ENCODE measurements at places on chromosomes 2 and 18.

DNA sequence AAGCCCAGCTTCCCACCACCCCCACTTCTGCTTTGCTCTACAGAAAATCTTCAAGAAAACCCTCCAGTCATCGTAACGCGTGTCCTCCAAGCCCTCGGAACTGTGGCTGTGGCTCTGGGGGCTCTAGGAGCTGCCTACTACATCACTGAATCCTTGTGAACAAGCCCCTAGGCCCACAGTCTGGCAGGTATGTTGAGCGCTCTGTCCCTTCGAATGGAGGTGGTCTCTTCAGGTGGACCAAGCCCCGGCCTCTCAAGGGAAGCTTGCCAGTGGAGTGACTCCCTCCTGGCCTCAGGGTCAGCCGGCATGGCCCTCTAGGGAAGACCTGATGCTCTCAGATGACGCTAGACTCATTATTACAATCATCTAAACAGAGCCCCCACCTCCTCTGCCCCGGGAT is 6.7 kb downstream of the SPATA3 start:
- no peak for DNase-seq

DNA sequence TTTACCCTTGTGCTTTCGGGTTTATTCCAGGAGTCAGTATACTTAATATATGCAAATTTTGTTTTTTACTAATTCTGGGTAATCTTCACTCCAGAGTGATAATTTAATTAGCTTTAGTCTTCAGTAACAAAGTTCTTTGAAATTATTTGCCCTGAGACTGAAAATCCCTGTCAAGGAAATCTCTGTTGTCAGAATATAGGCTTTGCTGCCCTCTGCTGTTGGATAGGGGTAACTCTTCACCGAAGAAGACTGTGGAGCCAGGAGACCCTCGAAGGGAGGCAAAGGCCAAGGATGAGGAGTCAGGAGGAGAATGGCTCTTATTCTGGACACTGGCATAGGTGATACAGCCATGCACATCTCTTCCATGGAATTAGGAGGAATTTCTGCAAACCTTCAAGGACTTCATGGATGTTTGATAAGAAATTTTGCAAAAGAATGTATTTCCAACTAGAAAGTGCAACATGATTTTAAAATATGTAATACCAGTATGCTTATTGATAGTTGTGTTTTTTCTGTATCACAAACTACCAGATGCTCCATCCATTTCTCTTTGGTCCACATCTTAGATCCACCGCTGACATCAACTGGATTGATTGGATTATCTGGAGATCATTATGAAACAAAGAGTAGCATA is 182.3 kb downstream of the RDH14 start:
- DNase-seq: peak; percentile 21

- DNase-seq: peak; percentile 66
These were observed 129.1 kb upstream of the SMAD2 start for GRCh38 chr18:48059455-48060010.

GRCh38 chr2:75462721-75463120 is 98.0 kb downstream of the EVA1A start:
- peak; percentile 27 for DNase-seq

DNA sequence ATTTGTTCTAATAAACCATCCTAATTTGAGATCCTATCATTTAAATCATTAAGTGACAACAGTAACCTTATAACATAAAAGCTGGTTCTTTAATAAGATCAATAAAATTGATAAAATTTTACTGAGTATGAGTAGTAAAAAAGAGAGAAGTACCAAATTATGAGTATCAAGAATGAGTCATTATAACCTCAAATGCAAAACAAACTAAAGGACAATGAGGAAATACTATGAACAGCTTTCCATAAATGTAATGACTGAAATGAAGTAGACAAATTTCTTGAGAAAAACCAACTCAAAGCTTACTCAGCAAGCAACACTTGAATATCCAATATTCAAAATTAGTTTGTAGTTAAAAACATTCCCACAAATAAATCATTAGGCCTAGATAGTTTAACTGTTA is 433.0 kb downstream of the ZEB2 start:
- no peak for DNase-seq

- no peak for DNase-seq
These were observed 94.6 kb downstream of the PTGR3 start for GRCh38 chr18:75114231-75114764.

DNA sequence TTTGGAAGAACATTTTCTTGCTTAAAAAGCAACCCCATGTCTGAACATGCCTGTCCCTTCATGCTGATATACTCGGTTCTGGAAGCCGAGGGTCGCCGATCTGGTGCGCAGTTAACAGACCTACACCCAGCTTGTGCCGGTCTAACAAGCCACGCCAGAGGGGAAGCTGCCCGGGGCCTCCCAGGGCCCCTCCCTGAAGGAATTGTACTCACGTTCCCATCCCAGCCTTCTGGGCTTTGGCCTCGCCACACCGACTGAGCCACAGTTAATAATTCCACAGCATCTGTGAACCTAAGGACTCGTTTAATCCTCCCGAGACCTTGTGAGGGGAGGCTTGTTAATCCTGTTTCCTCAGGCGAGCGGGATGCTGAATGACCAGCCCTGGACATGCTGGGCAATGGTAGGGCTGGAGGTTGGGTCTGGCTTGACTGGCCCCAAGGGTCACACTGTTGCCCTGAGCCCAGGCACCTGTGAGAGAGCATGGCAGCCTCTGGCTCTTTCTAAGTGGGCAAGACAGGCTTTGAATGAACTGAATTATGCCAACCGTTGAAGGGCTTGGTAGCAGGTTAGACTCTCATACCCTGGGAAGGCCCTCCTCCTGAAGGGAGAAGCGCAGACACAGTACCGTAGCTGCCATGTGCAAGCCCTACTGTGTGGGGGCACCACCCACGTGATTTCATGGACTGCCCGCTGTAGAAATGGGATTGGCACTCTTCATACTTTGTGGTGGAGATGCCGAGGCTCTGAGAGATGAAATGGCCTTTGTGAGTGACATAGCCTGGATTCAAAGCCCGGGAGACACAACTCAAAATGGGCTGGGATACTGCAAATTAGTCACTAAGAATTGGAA is 27.9 kb upstream of the ODC1 start:
- DNase-seq: no peak

DNA sequence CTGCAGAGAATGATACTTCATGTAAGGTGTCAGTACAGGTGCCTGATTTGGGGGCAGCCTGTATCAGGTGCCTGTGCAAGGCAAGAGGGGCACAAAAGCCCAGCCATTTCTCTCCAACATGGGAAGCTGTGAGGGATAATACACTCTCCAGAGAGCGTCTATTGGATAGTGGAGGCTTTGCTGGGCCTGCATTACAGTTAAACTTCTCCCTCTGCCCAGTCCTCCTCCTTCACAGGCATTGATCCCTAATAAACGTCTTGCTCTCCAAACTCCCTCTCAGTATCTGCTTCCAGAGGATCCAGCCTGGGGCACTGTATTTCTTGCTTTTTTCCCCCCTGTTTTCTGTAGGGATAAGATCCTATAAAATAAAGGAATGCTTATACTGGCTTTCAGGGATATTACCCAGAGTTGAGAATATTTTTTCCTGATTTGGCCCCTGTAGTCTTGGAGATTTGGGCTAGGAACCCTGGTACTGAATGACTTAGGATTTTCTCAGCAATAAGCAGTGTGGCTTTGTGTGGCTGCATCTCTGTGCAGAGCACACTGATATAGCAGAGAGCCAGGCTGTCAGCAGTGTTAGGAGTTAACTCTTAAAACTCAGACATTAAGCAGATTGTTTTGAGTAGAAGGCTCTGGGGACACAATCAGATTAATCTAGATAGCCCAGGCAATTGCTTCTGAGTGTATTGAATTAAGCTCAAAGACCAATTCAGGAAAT is 330.6 kb downstream of the CYRIA start:
- DNase-seq: no peak

DNA sequence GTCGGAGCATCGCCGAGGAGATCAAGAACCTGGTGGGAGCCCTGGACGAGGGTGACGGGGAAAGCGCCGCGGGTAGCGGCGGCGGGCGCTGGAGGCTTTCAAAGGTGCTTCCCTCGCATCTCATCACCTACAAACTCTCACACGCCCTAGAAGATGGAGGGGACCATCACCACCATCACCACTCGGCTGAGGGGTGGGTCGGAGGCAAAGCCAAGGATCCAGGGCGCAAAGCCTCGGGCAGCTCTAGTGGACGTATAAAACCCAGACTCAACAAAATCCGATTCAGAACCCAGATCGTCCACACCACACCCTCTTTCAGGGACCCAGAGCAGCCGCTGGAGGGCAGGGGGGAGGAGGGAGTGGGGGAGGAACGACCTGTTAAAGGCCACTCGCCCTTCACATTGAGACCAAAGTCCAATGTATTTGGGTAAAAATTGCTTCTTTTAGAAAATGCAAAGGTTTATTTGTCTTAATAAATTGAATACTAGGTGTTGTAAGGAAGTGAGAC is 1.5 kb downstream of the SOWAHC start:
- no peak for DNase-seq

DNA sequence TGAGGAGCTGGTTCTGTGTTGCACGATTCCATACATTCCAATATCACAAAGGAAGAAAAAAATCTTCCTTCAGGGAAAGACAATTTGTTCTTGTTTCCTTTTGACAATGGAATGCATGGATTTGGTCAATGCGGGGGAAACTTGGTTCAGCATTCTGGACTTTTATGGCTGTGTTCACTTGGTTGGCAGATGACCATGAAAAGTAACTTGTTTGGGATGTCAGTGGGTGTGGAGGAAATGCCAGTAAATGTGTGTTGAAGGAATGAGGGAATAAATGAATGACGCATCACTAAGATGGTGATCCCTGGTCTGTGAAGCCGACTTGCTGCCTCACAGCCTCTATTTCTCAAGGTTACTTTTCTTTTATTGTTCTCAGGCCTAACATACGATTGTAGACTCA is 53.7 kb downstream of the THUMPD2 start:
- DNase-seq: no peak

- DNase-seq: no peak
These were observed 69.4 kb downstream of the SCG2 start for GRCh38 chr2:223532712-223533111.

GRCh38 chr18:65073060-65073550 is 677.7 kb upstream of the CDH7 start:
- DNase-seq: peak; percentile 54

GRCh38 chr2:201228271-201228911 is 31.9 kb upstream of the CASP8 start:
- DNase-seq: no peak

DNA sequence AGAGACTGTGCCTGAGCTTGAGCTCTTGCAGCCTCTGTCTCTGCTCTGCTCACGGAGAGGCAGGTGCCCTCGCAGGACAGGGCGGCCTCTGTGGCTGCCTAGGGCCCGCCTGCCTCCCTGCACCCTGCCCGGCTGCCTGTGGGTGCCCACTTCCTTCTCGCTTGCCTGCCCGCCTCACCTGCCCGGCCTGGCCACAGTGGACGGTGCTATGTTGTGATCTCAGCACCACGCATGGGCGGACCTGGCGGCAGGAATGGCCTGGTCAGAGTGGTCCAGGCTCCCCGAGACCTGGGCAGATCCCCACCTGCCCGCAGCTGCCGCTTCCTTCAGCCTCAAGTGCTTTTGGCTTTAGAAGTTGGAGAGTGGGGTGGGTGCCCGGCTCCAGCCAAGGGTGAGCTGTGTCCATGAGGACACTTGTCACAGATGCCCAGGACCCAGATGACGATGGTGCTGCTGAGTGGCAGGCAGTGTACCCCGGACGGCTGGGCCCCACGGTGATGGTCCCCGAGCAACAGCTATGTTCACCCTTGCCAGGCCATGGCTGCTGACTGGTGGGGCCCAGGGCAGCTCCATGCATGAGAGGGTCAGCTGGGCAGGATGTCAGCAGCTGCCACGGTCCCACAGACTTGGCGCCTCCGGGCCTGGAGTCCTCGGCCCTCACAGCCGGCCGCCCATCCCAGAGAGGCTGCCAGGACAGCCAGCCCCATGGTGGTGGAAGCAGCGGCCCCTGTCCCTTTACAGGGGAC is 25.3 kb downstream of the RTP5 start:
- DNase-seq: no peak

- DNase-seq: no peak
These were observed 729.8 kb upstream of the SOX11 start for GRCh38 chr2:4962419-4962818.

DNA sequence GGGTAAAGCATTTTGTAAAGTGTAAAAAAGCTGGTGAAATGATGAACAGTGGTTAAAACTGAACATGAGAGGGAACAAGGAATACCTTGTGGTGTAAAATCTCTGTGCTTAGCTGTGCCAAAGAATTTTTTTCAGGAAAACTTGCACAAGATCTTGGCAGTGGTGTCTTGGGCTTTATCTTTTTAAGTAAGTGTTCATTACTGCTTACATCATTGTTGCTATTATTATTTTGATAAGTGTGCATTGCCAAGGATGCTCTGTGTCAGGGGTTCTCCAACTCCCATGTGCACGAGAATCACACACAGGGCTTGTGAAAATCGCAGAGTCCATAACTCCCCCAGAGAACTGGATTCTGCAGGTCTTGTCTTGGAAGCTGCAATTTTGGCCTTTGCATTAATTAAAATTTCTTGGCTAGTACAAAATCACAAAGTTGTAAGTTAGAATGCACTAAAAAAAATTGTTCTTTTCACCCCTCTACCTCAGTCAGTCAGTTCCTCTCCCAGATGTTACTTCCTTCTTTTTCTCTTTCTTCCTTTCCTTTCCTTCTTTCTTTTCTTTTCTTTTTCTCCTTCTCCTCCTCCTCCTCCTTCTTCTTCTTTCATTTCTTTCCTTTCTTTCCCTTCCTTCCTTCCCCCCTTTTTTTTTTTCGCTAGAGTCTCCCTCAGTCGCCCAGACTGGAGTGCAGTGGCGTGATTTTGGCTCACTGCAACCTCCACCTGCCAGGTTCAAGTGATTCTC is 37.8 kb downstream of the GATA6 start:
- DNase-seq: no peak

DNA sequence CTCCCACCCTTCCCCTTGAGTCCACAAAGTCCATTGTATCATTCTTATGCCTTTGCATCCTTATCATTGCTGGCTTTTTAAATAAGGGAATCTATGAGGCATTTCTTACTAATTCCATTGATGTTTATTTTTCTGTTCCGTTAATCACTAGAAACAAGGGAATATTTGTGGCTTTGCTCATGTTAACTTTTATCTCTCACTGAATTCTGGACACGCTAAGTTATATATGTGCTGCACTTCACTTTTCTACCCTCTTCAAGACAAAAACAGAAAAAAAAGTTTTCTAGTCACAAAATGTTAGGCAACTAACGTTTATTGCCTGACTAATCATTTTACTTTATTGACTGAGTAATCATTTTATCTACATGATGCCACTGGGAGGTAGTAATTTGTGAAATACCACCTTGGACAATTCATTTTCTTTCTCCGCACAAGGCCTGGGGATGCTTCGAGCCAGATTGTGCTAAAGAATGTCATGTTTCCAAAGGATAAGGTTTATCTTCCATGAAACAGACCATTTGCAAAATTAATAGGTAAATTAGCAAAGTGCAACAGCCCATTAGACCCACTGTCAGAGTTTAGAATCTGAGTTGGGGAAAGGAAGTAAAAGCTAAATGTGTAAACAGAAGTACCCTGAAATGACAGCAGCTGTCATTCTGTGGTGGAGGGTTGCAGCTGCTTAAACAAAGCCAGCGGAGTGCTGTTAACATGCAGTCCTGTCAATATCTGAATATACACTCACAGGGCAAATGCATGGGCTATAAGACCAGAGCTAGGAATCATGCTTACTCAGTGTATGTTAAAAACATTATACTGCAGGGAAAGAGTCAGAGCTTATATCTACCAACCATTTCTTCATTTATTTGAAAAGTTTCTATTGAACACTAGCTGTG is 658.7 kb downstream of the CNTNAP5 start:
- DNase-seq: no peak
